GM12891 (cell line): ENCODE measurements at places on chromosomes 7 and 10.

DNA sequence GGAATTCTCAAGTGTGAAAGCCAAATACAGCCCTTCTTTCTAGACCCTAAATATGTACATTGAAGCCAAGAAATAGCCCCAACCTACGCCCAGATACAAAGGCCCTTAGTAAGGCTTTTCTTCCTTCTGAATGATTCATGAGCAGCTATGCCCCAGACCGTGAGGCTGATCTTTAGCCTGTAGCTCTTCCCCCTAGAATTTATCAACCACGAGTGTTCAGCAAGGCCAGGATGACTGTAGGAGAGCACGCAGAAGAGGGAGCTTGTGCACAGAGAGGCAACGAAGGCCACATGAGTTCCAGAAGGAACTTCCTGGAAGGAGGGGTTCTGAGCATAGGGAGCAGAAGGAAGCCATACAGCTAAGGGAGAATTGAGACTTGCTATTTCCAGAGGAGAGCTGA is 53.0 kb upstream of the HABP2 start:
- DNase-seq, result no peak

DNA sequence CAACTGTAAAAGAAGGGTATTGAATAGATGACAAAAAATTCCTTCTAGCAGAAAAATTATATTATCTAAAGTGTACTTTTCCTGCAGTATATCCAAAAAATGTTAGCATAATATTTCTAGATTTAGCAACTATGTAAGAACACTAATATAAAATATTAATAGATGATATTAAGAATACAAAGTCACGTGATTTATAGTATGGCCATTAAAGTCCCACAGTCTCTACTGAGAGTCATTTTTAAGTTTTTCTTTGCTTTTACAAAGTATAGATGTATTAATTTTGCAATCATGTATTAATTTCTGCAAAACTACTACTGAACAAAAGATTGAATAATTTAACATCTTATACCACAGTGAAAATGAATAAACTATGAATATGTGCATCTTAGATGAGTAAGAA is 94.9 kb downstream of the ZWINT start:
- DNase-seq, result no peak

- DNase-seq, result no peak
Observed at GRCh38 chr7:140009735-140010134, 53.0 kb downstream of the PARP12 start.

GRCh38 chr7:14389181-14389591 is 399.7 kb upstream of the ETV1 start:
- DNase-seq, result no peak

GRCh38 chr10:44337081-44337480 is 47.8 kb downstream of the CXCL12 start:
- no peak for DNase-seq

- DNase-seq, result no peak
Observed at GRCh38 chr10:30502266-30503060, 68.5 kb downstream of the MAP3K8 start.

GRCh38 chr10:117694190-117694589 is 151.6 kb downstream of the EMX2 start:
- DNase-seq, result no peak

GRCh38 chr7:23004247-23004520 is 9.7 kb downstream of the HYCC1 start:
- no peak for DNase-seq

DNA sequence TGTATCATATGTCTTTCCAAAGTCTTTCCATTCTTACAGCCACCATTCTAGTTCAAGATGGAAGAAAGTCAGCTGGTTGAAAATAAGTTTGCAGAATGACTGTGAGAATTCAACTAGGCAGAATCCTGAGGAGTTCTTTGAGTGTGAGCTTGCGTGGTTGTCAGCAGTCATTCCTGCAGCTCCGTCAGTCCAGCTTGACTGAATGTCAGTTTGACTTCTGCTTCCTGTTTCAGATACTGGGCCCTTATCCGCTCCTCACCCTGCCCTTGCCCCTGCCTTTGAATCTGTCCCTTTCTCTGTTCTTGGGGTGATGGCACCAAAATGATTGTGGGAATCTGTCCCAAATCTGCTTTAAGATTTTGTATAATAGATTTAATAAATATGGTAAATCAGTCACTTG is 27.8 kb downstream of the SLC26A5 start:
- no peak for DNase-seq

DNA sequence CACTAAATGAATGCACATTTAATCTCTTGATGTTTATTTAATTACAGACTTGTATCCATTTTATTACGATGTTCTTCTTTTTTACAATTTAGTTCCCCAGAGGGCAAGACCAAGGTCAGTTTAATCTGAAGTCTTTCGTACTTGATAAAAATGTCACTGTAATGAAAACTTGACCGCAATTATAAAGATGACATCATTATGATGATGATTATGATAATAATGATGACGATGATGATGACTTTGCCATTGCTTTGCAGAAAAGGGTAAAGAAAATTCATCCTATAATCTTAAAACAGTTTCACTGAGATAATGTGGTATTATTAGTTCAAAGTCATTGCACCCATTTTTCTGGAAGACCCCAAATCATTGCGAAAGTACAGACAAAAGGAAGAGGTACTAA is 290.1 kb downstream of the NEBL start:
- no peak for DNase-seq

DNA sequence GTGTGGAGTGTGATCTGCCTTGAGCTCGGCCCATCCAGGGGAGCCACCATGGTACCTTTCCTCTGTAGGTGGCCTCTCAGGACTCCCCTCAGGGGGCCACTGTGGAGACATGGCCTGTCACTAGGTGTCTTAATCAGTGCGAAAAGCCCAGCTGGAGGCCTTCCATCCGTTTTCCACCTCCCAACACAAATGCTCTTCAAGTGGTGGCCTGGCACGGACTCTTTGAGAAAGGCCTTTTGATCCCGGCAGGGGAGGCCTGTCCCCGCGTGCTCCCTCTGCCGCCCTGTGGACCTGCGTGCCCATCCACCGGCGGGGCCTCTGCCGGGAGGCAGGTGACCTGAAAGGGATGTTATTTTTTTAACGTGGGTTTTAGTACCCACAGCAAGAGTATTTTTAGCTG is 149.5 kb downstream of the RGS10 start:
- DNase-seq, result no peak

DNA sequence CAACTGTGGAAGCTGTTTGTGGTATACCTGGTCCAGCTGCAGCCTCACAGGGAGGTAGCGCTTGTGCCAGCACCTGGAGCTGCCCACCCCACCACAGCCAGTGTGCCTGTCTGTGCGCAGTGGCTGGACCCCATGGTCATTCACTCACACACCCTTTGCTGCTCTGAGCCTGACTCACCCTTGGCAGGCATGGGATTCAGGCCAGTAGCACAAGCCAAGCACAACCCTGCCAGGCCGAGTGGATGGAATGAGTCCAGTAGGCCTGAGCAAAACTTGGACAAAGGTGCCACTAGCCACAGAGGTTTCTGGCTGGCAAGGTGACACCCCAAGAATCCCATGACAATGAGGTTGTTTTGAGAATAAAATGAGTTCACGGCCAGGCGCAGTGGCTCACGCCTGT is 19.0 kb downstream of the RBM48 start:
- no peak for DNase-seq
